ENCODE measurements at places on chromosomes 2 and 18.

- no peak for DNase-seq
Observed at GRCh38 chr18:32174719-32175118, 15.1 kb upstream of the MEP1B start.

- no peak for DNase-seq
Observed at GRCh38 chr2:230343747-230344146, 16.8 kb downstream of the SP140L start.

DNA sequence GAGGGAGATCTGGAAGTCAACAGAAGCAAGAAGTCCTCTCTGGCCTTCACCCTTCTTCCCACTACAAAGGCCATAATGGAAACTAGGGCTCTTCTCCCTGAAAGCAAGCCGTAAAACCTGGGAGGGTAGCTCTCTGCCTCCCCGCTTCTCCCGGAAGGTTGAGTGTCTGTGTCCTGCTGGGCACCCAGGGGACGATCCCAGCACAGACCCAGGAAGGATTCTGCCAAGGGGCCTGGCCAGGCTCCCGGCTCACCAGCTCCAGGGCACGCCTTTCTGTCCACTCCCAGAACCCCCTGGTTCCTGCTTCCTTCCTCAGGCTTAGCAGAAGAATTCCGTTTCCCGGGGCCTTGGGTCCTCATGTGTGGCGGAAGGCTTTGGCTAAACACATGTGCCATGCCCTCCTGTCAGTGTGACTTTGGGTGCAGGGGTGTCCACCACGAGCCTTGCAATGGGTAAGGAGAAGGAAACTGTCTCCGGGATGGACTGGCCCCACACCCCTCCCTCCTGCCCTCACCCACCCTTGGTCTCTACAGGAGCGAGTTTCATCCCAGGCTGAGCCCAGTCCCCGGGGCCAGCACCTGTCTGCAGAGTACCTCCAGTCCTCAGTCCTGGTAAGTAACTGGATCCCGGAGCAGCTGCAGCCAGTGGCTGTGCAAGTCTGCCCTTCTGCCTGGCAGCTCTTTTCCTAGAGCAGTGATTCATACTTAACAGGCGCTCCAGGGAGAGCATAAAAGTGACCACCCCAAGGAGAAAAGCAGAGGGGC, 135.8 kb downstream of the TPO start:
- peak; percentile 29 for DNase-seq

- DNase-seq, result no peak
Observed at GRCh38 chr2:21770787-21771186, 647.0 kb downstream of the TDRD15 start.

GRCh38 chr2:10028988-10029874, 14.1 kb upstream of the KLF11 start:
- peak; percentile 78 for DNase-seq

DNA sequence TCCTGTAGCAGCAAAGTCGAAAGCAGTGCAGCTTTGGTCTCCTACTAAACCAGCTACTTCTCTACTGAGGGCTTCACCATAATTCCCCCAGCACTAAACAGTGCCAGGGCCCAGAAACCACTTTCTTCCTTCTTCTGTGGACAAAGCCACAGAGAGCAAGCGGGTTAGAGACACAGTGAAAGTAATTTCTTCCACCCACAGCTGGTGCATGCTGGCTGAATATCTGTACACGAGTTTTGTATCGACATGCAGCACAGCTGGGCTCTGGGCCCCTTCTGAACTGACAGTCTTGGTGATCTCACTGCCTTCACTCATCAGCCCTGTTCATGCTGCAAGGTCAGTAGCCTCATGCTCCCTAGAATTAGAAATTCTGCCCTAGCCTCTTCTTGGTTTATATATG, 74.0 kb upstream of the SULT1C3 start:
- DNase-seq, result no peak

GRCh38 chr2:118865106-118865505, 17.7 kb upstream of the EN1 start:
- no peak for DNase-seq

GRCh38 chr2:83081826-83082690, 1377.0 kb downstream of the SUCLG1 start:
- DNase-seq, result no peak

GRCh38 chr2:170950221-170950761, 21.2 kb downstream of the GORASP2 start:
- DNase-seq, result no peak

- no peak for DNase-seq
Observed at GRCh38 chr18:31100436-31101182, 1.6 kb downstream of the DSC2 start.

DNA sequence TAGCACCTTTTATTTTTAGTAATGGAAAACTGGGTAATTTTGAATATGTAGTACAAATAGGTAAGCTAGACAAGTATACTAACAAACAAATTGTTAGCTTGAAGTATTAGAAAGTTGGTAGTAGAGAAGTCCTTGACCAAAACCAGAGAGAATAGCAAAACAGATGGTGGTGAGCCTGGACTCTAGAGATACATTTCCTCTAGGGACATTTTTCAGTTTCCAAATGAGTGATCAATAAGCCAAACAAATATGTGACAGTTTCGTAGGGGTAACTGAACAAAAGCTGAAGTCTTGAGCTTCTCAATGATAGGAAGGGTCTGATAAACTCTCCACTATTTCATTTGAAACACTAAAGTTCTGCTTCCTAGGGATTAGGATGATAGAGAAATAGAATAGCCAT, 692.0 kb upstream of the FAM98A start:
- no peak for DNase-seq

- DNase-seq, result peak; percentile 62
Observed at GRCh38 chr2:238136820-238137537, 1.5 kb upstream of the KLHL30 start.

GRCh38 chr2:63886445-63886844, 44.7 kb downstream of the UGP2 start:
- no peak for DNase-seq

GRCh38 chr2:15507061-15507460, 54.1 kb downstream of the NBAS start:
- DNase-seq, result no peak

DNA sequence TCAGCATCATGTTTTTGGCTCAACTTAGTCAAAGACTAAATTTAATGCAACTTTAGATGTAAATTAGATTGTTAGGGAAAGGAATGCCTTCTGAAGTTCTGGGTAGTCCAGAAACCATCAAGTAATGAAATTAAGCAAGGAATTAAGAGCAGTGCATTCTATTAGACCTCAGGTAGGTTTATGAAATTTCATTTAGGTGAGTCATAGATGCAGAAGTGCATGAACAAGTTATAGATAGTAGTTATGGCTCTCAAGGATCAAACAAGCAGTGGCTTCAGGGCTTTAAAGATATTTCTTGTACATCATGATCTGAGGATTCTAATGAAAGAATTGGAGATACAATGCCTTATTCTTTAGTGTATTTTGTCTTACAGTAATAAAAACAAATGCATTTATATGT, 25.4 kb upstream of the SPOPL start:
- DNase-seq, result no peak

DNA sequence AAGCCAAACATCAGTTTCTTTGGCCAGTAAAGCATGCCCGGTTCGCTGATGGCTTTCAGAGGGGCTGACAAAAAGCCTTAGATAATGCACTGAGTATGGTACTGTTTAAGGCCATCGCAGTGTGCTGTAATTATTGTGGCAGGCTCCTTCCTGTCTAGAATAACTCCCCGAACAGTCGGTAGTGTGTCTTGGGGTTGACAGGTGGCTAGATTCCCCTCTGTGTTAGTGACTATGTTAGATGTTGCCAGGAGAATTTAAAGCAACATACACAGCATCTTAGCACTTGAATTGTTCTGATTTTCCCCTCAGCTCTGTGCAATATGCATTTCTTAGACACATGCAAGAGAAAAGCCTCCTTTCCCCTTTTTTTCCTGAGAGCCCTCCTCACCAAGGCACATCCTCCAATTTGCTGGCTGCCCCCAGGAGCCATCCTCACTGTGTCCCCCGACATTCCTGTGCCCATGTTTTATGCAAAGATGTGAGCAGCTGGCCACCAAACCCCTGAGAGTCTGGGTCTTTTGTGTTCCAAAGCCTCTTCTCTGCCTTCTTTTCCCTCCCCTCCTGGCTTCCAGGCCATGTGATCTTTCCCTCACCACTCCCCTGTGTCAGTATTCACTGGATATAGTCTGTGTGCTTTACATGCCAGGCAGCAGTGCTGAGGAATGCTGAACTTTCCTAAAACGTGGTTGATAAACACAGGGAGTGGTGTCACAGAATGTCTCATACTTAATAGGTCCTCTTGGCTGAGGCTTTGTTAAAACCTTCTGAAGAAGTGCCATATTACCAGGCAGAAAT, 331.5 kb downstream of the HRH4 start:
- no peak for DNase-seq

DNA sequence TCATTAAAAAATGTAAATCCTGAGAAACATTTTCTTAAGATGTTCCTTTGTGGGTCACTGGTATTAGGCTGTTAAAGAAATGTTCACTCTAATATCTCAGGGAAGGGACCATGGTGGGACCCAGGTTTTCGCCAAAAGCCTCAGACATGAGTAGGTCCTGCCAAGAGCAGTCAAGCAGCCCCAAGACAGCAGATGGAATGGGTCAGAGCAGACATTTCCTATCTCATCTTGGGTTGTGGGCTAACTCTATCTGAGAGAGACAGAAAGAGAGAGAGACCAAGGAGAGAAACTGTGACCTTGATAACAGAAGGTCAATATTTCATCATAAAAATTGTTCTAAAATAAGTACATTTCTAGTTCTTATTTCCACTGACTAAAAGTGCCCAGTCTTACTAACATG, 661.7 kb downstream of the TSN start:
- no peak for DNase-seq

DNA sequence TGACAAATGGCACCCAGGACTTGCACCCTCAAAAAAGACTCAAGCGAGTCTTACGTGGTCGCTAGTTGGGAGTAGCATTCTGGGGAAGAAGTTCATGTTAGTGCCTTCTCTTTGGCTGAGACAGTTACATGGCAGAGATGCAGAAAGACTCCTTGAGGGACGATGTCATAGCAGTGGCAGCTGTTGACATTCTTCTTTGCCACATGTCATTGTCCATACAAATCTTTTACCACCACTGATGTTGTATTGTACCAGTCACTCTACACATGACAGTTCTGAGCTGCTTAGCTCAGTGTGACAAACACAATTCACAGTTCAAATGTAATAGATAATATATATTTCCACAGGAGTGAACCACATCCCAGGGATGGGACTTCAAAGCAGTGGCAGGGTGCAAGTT, 197.1 kb downstream of the TCF4 start:
- no peak for DNase-seq

GRCh38 chr2:177806025-177806424, 266.6 kb downstream of the PDE11A start:
- no peak for DNase-seq

- no peak for DNase-seq
Observed at GRCh38 chr2:10374362-10374943, 71.7 kb downstream of the HPCAL1 start.

- no peak for DNase-seq
Observed at GRCh38 chr18:50447952-50448351, 73.1 kb downstream of the SKA1 start.

DNA sequence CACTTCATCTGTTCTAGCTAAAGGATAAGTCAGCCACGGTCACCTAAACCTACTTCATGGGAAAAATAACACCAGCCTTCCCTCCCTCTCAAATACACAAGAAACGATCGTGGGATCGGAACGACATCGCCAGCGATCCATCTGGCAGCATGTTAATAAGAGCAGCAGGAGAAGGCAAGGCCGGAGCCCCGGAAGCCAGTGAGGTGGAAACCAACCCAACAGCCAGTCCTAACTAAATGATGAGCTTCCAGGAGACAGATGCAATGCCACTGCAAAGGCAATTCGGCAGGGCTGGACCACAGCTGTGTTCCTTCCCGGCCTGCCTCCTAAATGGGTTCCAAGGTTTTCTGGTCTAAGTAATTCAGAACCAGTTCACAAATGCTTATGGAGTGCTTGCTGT, 117.5 kb downstream of the TMEM163 start:
- no peak for DNase-seq

DNA sequence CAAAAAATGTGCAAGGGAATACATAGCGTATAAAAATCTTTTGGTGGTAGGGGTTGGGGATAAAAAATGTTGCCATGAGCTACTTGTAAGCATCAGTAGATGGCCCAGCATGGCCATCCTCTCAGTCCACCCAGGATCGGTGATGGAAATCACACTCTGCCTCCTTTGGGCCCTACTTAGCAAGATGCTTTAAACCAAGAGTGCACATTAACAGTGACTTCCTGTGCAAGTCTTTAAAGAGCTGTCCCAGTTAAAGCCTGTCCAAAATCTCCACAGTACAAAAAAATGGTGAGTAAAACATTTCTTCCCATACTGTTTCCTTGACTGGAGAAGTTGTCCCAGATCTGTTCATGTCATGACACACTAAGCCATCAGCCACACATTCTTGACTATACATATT, 18.0 kb downstream of the ANKRD44 start:
- DNase-seq, result no peak

GRCh38 chr18:56921896-56922480, 224.9 kb upstream of the BOD1L2 start:
- no peak for DNase-seq

DNA sequence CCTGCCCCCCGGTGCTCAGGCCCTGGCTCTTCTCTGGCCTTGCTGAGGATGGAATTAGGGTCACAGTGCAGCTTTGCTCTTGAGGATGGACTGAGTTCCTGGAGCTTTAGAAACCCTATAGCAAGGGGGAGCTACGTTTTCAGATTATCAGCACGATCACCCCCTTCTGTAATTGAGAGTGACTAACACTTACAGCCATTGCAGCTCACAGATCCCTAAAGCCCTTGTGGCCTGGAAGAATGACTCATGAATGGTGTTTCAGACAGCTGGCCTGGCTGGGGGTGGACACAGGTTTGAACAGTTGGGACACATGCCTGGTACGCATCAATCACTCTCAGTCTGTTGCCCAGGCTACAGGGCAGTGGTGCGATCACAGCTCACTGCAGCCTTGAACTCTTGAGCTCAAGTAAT, 79.7 kb upstream of the IGFBP5 start:
- DNase-seq, result peak; percentile 48

DNA sequence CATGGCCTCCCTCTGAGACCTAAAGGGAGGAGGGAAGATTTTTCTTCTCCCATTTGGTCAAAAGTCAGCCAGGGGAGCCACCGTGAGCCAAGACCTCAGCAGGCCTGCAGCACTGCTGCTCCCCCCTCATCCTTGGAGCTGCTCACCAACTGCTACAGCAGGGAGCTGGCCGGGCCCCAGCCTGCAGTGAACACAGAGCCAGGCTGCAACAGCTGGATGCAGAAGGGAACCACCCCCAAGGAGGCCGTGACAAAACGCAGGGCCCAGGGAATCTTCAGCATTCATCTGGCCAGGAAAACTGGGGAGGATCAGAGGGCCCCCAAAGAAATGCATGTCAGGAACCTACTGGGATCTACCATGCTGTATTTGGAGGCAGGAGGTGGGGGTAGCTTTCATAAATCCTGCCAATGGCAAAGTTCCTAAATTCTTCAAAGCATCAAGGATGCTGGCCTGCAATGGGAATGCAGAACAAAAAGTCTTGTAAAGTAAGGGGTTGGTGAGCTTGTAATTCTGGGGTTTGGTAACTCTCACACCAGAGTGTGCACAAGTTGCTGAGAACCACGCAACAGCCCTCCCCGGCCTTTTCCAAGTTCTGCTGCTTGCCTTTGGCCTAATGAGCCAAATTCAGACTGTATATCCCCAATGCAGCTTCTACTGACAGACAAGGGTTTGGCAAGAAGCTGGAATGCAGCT, 61.0 kb downstream of the CACNB4 start:
- peak; percentile 79 for DNase-seq
